ENCODE measurements at places on chromosomes 7 and 10. TPM values are rescaled to one million over a fixed set of nuclear protein-coding genes. Genes with fewer than 3 reads are reported as not detected.

- H3K27ac ChIP-seq = peak overlapping the region; percentile 66
- no peak overlapping the region for H3K4me3 ChIP-seq
- no peak for DNase-seq
- H3K36me3 ChIP-seq = peaks cover 11% of the 10 kb centered on the region
Measured at GRCh38 chr10:79183468-79183865, 114.7 kb downstream of the ZMIZ1 start.

NRP1 gene
- total RNA-seq = 83.1 TPM

DNA sequence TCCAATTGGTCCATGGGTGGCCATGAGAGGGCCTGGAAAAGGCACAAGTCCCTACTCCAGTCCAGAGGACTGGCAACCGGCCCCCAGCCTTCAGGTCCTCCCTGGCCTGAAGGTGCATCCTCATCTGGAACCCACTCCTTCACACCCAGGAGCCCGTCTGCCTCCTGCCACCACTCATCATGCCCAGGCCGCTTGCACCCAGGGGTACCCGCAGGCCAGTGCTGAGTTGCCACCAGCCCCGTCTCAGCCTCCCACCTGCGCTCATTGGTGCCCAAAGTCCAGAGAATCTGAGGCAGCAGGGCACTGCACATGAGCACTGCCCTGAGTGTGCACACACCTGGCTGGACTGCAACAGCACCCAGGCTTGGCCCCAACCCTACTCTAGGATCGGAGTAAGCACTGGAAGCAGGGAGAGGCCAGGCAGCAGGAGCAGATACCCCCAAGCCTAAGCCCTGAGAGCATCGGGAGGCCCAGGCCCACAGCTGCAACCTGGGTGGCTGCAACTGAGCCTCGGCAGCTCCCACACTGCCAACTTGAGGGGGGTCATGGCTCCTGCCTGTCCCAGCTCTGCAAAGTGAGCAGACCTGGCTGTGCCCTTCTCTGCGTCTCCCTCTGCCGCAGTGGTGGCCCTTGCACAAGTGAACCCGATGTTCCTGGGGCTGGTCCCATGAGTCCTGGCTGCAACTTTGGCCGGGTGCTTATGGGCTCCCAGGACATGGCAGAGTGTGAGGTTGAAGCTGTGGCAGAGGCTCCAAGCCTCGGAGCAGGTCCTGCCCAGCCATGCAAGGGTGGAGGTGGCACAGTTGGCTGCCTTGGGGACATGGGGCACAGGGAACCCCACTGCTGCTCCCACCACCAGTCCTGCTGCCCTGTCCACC is 44.3 kb downstream of the TCERG1L start:
- H3K4me1 ChIP-seq = no peaks in the 10 kb centered on the region
- H3K27ac ChIP-seq = no peak overlapping the region
- no peak for DNase-seq
- no peaks in the 10 kb centered on the region for H3K27me3 ChIP-seq
- no peak overlapping the region for H3K4me3 ChIP-seq
- H3K36me3 ChIP-seq = no peaks in the 10 kb centered on the region

ZDHHC6 gene
- total RNA-seq = 11.0 TPM

- no peak overlapping the region for H3K27ac ChIP-seq
- H3K4me1 ChIP-seq = no peaks in the 10 kb centered on the region
- no peak overlapping the region for H3K4me3 ChIP-seq
- peaks cover 15% of the 10 kb centered on the region for H3K36me3 ChIP-seq
- H3K27me3 ChIP-seq = no peaks in the 10 kb centered on the region
Measured at GRCh38 chr10:11266426-11266825, 248.8 kb downstream of the CELF2 start.

DNA sequence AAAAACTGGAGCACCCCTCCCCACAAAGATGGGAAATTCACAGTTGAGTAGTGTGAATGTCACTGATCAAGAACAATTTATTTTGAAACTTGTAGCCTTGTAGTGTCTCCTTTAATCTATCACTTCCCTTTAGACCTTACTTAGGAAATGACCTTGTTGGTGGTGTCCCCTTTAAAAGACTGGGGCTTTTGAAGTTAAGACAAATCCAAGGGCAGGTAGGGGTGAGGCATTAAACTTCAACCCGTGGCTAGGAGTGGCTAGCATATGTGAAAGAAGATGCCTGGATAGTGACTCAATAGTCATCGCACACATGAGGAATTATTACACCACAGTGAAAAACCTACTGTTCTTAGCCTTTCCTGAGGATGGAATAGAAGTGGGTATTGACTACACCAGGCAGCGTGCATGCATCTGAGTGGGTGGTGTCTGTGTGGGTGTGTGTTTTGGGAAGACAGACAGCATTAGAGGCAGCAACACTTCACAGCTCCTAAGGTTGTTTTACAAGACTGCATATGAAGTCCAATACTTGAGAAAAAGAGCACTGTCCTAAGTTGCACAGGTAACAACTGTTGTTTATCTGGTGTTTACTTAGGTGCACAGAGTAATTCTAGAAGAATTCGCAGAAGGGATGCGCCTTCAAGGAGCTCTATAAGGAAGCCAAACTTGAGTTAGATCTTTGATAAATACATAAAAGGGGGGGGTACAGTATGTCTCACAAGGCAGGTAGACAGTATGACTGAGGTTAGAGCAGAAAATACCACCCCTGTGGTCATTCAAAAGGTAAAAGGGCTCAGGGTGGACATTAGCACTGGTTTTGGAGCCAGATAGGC is 32.9 kb downstream of the ABLIM1 start:
- H3K27ac ChIP-seq = peak overlapping the region; percentile 28
- peaks cover 8% of the 10 kb centered on the region for H3K36me3 ChIP-seq
- H3K4me1 ChIP-seq = peaks cover 93% of the 10 kb centered on the region
- no peak for DNase-seq

HMX3 gene
- not detected for total RNA-seq

POT1 gene
- total RNA-seq = 15.5 TPM

EIF3B gene
- 66.9 TPM for total RNA-seq

ADAM12 gene
- 1.2 TPM for total RNA-seq

GRCh38 chr7:19567011-19567410 is 141.8 kb downstream of the POLR1F start:
- no peak for DNase-seq
- no peaks in the 10 kb centered on the region for H3K36me3 ChIP-seq
- H3K4me1 ChIP-seq = no peaks in the 10 kb centered on the region
- no peak overlapping the region for H3K27ac ChIP-seq
- no peaks in the 10 kb centered on the region for H3K27me3 ChIP-seq

TMEM254 gene
- 3.4 TPM for total RNA-seq

DNA sequence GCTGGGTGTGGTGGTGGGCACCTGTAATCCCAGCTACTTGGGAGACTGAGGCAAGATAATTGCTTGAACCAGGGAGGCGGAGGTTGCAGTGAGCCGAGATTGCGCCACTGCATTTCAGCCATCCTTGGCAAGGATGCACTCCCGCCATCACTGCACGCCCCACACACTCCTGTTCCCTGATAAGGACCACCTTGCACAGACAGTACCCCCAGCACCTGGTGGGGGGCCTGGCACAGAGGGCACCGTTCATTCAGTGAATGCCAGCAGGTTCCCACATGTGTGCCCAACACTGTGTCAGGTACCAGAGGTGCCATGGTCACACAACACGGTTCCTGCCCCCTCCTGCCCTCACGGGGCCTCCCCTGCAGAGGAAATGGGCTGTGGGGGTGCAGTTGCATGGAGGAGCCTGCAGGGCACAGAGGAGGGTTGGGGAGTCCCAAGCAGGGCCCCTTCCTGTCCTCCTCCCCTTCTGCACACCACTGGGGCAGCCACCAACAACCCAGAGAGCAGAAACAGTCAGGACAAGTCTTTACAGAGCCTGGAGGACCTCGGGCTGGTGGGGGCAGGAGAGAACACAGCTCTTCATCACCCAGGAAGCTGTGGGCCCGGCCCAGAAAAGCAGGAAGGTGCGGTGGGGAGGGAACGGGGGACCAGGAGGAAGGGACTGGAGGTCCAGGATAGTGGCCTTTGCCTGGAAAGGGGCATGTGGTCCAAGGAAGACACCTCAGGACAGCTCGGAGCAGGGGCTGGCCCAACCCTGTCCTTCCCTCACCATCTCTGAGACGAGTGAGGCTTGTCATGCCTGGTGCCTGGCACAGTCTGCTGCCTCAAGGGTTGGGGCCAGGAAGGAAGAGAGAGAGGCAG is 7.1 kb downstream of the CRYGN start:
- no peak for DNase-seq
- no peaks in the 10 kb centered on the region for H3K27me3 ChIP-seq
- H3K4me1 ChIP-seq = peaks cover 16% of the 10 kb centered on the region

DNA sequence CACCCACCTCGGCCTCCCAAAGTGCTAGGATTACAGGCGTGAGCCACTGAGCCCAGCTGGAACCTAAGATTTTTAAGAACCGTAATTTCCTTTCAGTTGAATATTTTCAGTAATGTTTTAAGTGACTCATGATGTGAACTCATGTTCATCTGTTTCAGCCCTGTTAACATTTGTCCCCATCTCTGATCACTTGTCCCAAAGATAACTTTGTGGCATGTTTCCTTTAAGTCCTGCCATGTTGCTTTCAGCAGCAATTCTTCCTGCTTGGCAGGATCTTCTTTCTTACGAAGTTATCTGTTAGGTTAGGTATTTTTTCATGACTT is 19.3 kb downstream of the ZRANB1 start:
- no peak overlapping the region for H3K27ac ChIP-seq
- no peak overlapping the region for H3K4me3 ChIP-seq
- H3K4me1 ChIP-seq = no peaks in the 10 kb centered on the region
- no peak for DNase-seq
- H3K27me3 ChIP-seq = no peaks in the 10 kb centered on the region

DNA sequence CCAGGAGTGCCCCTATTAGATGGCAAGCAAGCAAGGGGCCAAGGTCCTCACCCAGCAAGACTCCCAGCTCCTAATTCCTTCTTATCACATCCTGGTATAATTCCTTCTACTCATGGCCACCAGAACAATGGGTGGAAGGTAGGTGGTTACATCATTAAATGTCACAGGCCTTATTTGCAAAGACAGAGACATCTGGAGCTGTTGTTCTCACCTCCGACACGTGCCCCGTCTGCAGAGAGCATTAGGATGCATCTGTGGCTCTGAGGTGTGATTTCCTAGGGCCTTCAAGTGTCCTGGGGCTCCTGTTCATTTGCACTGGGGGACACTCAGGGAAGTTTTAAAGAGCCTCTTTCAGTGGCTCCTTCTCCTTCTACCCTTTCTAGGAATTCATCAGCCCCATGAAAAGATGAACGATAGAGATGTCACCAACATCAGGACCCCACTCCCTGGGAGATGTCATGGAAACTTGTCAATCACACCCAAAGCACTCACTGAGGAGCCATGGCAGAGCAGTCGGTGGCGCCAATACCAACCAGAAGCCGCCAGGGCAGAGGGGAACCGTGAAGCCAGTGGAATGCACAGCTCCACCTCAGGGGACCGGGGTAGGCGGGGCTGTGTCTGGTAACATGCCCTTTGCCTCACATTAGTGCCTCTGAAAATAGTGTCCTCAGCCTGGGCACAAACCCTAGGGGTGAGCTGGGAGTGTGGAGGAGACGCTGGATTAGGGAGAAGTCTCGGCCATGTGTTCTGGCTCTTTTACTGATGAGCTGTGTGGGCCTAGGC is 2.9 kb upstream of the ATP6V0E2 start:
- peaks cover 21% of the 10 kb centered on the region for H3K4me1 ChIP-seq
- H3K27ac ChIP-seq = no peak overlapping the region
- no peaks in the 10 kb centered on the region for H3K36me3 ChIP-seq
- no peaks in the 10 kb centered on the region for H3K27me3 ChIP-seq
- no peak for DNase-seq

MYOZ1 gene
- total RNA-seq = 2.3 TPM

DNA sequence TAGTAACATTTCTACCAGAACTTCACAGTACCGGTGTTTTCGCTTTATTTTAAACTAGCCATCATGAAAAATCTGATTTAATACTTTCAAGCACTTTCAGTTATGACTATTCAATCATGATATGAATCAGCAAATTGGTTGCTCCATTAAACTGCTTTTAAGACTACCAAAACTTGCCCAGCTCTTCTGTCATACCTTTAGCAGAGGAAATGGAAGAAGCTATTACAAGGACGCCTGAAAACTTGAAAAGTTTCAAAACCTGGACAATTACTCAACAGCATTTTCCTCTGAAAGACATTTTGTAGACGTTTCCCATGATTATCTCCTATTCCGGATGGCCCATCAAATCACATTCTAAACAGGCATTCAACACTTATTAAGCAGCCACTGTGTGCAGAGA is 2.0 kb downstream of the JAZF1 start:
- peak overlapping the region; percentile 95 for H3K4me3 ChIP-seq
- H3K4me1 ChIP-seq = no peaks in the 10 kb centered on the region
- no peaks in the 10 kb centered on the region for H3K27me3 ChIP-seq
- peak overlapping the region; percentile 93 for H3K27ac ChIP-seq

AGK gene
- 24.2 TPM for total RNA-seq

GRCh38 chr7:26005683-26006410 is 146.2 kb upstream of the NFE2L3 start:
- H3K27me3 ChIP-seq = no peaks in the 10 kb centered on the region
- H3K36me3 ChIP-seq = no peaks in the 10 kb centered on the region
- H3K27ac ChIP-seq = no peak overlapping the region
- no peak overlapping the region for H3K4me3 ChIP-seq
- H3K4me1 ChIP-seq = no peaks in the 10 kb centered on the region
- no peak for DNase-seq

LYZL1 gene
- not detected for total RNA-seq

DNA sequence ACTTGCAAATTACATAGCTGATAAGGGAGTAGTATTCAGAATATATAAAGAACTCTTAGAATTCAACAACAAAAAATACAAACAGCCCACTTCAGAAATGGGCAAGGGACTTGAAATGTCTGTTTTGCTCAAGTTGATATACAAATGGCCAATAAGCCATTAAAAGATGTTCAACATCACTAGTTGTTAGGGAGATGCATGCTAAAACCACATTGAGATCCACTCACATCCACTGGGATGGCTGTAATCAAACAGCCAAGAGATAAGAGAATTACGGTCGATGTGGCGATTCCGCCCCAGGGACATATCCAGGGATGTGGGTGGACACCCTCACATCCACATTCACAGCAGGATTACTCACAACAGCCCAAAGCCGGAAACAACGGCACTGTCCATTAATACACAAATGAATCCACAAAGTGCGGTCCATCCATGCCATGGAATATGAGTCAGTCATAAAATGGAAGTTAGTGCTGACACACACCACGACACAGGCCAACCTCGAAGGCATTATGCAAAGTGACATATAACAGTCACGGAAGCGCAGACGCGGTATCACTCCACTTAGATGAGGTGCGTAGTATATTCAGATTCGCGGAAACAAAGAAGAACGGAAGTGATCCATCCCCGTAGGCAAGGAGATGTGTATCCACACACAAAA is 227.8 kb downstream of the DNAJB6 start:
- no peak overlapping the region for H3K27ac ChIP-seq
- H3K4me3 ChIP-seq = no peak overlapping the region
- H3K27me3 ChIP-seq = no peaks in the 10 kb centered on the region
- DNase-seq = no peak
- H3K36me3 ChIP-seq = no peaks in the 10 kb centered on the region

DNA sequence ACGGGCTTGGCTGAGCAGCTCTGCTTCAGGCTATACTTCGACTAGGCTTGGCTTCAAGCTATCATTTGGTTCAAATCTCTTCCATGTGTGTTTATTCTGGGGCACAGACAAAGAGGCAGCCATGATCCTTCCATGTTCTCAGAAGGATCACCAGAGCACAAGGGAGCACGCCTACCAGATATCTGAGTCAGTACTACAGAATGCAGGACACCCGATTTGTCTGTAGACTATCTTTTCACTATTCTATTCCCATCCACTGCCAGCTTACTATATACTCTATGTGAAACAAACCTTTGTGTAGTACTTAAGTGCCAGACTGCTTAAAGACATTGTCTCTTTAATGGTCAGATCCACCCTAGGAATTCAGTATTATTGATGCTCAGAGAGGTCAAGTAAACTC is 35.1 kb downstream of the CH25H start:
- no peaks in the 10 kb centered on the region for H3K4me1 ChIP-seq
- no peaks in the 10 kb centered on the region for H3K36me3 ChIP-seq
- no peak for DNase-seq
- no peak overlapping the region for H3K4me3 ChIP-seq
- no peak overlapping the region for H3K27ac ChIP-seq
- H3K27me3 ChIP-seq = no peaks in the 10 kb centered on the region

Measured in right atrium auricular region (tissue), 2 donors.